ENCODE measurements at places on chromosomes 5 and 9. TPM values are rescaled to one million over a fixed set of nuclear protein-coding genes. Genes with fewer than 3 reads are reported as not detected.

DNA sequence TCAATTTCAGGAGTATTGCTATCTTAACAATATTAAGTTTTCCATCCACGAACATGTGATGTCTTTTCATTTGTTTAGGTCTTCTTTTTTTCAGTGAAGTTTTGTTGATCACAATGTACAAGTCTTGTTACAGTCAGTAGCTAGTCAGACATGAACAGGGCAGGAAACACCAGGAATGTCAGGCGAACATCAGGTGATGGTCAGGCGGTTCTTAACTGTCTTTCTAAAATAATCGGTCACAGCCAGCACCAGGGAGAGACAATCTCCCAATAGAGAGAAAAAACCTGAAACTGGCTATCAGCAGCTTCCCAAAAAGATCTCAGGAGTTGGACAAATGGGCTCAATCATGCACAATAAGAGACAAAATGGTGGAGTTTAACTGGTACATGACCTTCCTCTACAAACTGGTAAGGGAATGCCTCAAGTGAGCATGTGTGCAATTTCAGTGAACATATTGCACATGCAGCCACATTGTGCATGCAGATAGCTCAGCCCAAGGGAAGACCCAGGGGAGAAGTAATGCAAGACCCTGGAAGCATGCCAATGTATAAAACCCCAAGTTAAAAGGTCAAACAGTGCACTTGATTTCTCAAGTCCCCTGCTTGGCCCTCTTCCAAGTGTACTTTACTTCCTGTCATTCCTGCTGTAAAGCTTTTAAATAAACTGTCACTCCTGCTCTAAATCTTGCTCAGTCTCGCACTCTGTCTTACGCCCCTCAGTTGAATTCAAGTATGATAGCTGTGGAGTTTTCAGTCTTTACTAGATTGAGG is 176.1 kb upstream of the RASEF start:
- no peak overlapping the region for H3K27ac ChIP-seq

DNA sequence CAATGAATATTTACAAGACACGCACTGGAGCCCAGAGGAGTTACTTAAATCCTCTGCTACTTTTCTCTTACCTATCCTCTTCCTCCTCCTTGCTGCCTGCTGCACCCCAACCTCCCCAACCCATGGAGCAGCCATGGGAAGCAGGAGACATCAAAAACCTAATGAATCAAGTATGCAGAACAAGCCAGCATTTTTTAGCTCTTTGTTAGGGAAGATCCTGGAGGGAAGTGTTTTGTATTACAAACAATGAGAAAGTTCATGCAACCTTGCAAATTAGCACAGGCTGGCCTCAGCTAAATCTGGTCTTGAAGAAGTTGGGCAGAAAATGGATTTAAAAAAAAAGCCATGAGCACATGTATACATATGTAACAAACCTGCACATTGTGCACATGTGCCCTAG is 498.8 kb downstream of the KIF4B start:
- H3K27ac ChIP-seq, result no peak overlapping the region
- no peaks in the 10 kb centered on the region for H3K4me1 ChIP-seq
- no peak overlapping the region for H3K4me3 ChIP-seq

GRCh38 chr5:4661836-4662235 is 478.3 kb upstream of the ADAMTS16 start:
- no peak overlapping the region for H3K4me3 ChIP-seq
- no peaks in the 10 kb centered on the region for H3K4me1 ChIP-seq
- no peak for DNase-seq
- no peaks in the 10 kb centered on the region for H3K36me3 ChIP-seq
- H3K27ac ChIP-seq, result no peak overlapping the region

GRCh38 chr9:9337129-9337528 is 1275.7 kb downstream of the PTPRD start:
- no peaks in the 10 kb centered on the region for H3K36me3 ChIP-seq
- no peaks in the 10 kb centered on the region for H3K27me3 ChIP-seq
- no peak overlapping the region for H3K4me3 ChIP-seq
- H3K27ac ChIP-seq, result no peak overlapping the region

DNA sequence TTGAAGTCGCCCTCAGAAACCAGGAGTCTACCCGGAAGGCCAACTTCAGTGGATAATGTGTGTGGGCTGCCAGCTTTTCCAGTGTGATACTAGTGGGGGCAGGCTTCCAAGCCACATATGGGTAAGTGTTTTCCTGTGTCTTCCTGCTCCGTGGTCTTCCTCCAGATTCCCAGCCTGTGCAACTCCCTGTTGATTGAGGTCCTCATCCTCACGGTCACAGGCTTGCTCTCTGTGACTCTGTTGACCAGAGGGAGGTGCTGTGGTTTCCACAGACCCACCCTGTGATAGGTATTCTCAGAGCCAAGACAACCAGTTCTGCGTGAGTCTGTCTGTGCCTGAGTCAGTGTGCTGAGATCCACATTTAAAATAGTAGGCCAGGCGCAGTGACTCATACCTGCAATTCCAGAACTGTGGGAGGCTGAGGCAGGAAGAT is 388.0 kb upstream of the IRX2 start:
- H3K36me3 ChIP-seq, result no peaks in the 10 kb centered on the region
- H3K4me1 ChIP-seq, result no peaks in the 10 kb centered on the region
- no peak for DNase-seq
- H3K4me3 ChIP-seq, result no peak overlapping the region
- no peak overlapping the region for H3K27ac ChIP-seq

- no peaks in the 10 kb centered on the region for H3K4me1 ChIP-seq
- no peak overlapping the region for H3K27ac ChIP-seq
- H3K27me3 ChIP-seq, result no peaks in the 10 kb centered on the region
Observed at GRCh38 chr5:163033656-163034055, 403.7 kb upstream of the CCNG1 start.

DNA sequence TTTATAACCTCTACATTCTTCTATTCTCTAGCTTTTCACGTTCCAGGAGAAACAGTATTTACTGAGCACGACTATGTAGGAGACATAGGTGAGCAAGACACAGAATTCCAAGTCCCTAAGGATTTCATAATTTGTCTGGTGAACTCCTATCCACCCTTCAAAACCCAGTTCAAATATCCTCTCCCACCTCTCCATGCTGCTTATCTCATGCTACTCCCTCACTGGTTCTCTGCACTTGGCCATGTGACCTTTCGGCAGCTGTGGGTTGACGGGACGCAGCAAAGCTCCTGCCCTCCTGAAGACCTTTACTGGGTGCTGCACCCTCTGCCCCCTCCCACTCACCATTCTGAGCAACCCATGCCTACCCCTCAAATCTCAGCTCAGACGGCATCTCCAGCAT is 173.2 kb downstream of the RGS3 start:
- no peaks in the 10 kb centered on the region for H3K36me3 ChIP-seq
- no peak overlapping the region for H3K27ac ChIP-seq

- H3K27ac ChIP-seq, result no peak overlapping the region
- H3K36me3 ChIP-seq, result no peaks in the 10 kb centered on the region
- H3K4me3 ChIP-seq, result no peak overlapping the region
- H3K4me1 ChIP-seq, result no peaks in the 10 kb centered on the region
Observed at GRCh38 chr5:156922207-156922792, 40.7 kb downstream of the TIMD4 start.

Gene MACIR
- 10.4 TPM for total RNA-seq

Gene FLT4
- total RNA-seq, result 0.17 TPM

Gene PCDHA12
- not detected for total RNA-seq
